Smooth muscle cell of trachea (primary cell): ENCODE measurements at places on chromosomes 5 and 9. TPM values are rescaled to one million over a fixed set of nuclear protein-coding genes. Genes with fewer than 3 reads are reported as not detected.

The SV2C gene
- total RNA-seq = not detected in 2 replicates

The KIF12 gene
- total RNA-seq = under 0.01 TPM in 1 of 2 replicates, not detected in the other

The TMEM174 gene
- total RNA-seq = not detected in 2 replicates

The SGCD gene
- 12.2 and 22.0 TPM in 2 replicates for total RNA-seq

The ELL2 gene
- total RNA-seq = 112 and 118 TPM in 2 replicates

The ADAMTS13 gene
- total RNA-seq = 2.2 and 6.0 TPM in 2 replicates

The SECISBP2 gene
- total RNA-seq = 25.8 and 27.9 TPM in 2 replicates

The DMRT3 gene
- total RNA-seq = not detected in 2 replicates
